ENCODE measurements at places on chromosomes 1 and 21. TPM values are rescaled to one million over a fixed set of nuclear protein-coding genes. Genes with fewer than 3 reads are reported as not detected.

Gene VSIG8
- not detected for total RNA-seq

GRCh38 chr1:156929596-156930238 lies 9.3 kb downstream of the LRRC71 start:
- no peak for DNase-seq

DNA sequence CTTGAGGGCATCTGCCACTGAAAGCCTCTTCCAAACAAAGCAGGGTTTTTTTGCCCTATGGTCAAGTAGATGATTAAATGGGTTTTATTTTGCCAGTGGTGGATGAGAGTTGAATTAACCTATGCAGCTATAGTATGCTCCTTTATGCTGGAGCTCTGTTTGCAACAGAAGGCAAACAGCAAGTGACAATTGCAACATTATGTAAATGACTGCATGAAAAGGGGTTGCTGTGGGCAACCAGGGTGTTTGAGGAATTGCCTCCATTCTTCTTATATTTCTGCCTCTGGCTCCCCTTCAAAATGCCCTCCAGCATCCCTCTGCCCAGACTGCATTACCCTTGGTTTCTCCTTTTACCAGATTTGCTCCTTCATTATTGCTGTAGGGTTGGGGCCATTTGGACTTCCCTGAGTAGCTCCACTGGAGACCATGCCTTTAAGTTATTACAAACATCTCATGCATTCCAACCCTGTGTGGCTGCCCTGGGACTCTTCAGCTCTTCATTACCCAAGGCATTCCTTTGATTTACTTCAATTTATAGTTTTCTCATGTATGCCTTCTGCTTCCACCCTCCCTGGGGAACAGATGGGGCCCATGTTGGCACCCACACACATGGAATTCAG lies 398.4 kb downstream of the PRDM2 start:
- DNase-seq, result no peak

DNA sequence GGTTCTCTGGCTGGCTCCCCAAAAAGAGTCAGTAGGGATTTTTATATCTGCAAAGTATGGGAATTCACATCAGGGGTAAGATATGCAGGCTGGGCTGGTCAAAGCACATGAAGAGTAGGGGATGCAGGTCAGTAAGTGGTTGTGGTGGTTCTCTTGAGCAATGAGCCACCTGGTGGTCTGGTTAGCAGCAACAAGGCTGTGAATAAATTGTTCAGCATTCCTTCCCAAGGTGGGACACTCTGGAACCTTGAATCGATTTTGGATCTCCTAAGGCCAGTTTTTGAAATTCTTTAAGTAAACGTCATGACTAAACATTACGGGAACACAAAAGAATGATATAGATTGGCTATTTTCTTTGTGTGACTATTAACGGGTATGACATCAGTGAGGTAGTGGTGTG lies 563.0 kb upstream of the NEGR1 start:
- no peak for DNase-seq

DNA sequence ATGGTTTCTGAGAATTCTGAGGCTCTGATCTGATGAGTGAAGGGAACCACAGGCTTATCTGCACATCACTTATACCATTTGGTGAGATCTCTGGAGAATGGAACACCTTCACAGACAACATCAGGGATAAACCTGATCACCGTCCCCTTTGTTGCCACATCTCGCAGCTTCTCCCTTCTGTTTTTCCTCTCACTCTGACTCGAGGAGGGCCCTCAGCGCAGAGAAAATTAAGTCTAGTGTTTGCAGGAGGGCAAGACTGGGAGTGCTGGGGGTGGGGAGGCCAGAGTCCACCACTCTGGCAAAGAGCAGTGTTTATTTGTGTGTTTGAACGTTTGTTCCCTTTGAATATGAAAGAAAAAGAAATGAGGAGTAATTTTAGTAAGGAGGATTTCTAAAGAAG lies 29.0 kb upstream of the BATF3 start:
- no peak for DNase-seq

- no peak for DNase-seq
Measured at GRCh38 chr21:15526798-15527197, 203.0 kb upstream of the USP25 start.

DNA sequence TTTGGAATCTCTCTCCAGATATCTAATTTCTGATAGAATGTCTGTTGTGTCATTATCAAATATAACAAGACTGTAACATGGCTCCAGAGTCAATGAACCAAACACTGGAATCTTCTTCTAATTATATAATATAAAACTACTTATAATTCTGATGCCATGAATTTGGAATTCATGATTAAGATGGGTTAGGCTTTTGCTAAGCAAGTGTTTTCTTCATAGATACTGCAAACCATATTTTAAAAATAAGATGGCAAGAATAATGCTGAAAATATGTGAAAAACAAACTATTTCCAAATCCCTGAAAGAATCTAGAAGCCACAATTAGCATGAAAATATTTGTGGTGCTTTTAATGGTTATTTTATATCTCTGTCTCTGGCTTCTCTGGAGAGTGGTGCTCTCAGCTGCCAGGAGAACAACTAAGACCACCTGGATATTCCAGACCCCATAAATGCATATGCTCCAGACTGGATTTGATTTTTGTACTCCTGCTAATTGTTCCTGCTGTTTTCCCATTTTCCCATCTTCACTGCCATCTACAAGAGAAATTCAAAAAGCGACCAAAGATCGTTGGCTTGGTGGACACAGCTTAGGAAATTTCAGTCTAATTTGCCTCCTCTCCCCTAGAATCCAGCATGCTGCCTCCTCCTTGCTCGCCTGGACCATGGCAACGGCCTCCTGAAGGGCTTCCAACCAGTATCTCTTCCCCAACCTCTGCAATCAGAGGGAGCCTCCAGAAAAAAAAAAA lies 418.9 kb downstream of the SETD4 start:
- DNase-seq, result no peak

DNA sequence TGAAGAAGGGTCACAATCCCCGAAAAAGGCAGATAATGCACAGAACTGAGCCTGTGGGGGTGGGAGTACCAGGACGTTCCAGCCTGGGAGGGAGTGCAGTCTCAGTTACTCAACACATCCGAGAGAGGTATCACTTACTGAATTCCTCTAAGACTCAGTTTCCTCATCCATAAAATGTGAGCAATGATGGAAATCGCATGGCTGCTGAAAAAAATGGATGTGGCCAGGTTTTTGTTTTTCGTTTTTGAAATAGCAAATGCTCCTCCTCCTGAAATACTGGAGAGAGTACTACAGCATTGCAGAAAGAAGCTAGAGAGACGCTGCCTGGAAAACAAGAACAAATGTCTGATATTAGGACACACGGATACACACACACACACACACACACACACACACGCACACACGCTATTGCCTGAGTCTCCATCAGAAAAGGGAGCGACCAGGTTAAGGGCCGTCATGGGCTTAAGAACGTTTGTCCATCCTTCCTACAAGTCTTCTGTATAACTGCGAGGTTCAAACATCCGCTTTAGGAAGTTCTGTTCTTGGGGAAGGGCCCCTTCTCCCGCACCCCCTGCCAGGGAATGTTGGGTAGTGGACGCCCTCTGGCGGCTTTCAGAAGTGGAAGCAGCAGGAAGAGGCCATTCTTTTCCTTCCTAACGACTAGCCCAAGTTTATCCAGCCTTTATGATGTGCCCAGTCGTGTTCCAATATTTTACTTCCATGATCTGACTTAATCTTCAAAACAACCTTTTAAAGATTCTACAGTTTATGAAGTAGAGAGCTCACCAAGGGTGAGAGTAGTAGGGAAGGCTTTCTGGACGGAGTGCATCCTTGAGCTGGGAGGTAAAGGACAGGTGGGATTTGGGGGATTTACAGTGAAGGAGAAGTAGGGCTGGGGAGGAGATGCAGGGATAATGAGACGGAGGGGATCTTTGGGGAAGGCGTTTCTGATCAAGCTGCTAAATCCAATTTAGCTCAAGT lies 699 bp upstream of the NES start:
- peak; percentile 59 for DNase-seq

All from colonic mucosa (tissue), 4 donors.